ENCODE measurements at places on chromosomes 1 and 21.

DNA sequence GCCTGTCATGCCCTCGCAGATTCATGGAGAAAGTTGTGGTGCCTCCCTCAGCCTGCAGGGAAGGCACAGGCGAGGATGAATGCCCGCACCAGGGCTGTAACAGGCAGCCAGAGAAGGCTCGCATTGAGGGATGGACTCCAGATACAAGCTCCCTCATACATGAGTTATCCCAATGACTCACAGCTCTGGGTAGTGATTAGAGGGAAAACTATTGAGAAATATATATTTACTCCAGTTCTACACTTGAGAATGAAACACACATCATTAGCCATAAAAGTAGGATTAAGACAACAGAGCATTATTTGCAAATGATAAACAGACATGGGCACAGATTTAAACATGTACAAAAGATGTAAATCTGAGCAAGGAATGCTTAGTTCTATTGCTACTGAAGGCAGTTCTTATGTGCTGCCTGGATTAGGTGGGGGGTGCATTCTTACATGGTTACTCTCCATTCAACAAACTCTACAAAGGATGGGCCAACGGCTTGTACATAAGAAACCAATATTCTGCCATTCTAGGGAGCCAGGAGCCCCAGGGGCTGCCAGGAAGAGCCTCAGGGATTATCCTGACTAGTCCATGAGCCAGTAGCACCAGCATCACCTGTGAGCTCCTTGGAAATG lies 97.9 kb downstream of the CSMD2 start:
- no peak for DNase-seq

DNA sequence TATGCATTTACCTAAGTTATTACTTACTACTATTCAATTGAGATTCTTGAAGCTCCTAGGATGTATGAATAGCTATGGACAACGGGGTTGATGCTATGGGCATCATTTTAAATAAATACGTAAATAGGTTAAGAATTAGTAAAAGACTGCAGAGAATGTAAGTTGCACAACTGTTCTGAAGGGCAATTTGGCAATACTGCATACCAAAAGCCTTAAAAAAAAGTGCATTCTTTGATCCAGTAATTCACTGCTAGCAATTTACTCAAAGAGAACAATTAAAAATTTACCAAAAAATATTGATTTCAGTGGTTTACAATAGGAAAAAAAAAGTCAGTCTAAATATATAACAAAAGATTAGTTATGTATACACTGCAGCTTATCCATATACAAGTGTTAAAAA lies 3.5 kb downstream of the ARPC5 start:
- DNase-seq = no peak

- DNase-seq = no peak
These were observed 364.8 kb downstream of the RPS6KC1 start for GRCh38 chr1:213415691-213416380.

DNA sequence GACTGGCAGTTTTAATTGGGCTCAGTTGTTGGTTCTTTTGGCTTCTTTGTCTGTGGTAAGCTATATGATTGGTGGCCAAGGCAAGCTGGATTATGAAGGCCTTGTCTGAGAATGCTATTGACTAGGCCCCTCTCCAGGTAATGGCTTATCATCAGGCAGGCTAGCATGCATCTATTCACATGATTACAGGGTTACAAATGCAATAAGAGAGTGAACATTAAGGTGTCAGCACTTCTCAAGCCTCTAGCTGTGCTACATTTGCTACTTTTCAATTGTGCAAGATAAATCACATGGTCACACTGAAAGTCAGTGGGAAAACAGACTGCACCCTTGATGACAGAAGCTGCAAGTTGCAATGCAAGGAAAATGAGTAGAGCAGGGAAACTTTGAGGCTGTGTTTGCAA lies 550.9 kb upstream of the TMPRSS15 start:
- no peak for DNase-seq

DNA sequence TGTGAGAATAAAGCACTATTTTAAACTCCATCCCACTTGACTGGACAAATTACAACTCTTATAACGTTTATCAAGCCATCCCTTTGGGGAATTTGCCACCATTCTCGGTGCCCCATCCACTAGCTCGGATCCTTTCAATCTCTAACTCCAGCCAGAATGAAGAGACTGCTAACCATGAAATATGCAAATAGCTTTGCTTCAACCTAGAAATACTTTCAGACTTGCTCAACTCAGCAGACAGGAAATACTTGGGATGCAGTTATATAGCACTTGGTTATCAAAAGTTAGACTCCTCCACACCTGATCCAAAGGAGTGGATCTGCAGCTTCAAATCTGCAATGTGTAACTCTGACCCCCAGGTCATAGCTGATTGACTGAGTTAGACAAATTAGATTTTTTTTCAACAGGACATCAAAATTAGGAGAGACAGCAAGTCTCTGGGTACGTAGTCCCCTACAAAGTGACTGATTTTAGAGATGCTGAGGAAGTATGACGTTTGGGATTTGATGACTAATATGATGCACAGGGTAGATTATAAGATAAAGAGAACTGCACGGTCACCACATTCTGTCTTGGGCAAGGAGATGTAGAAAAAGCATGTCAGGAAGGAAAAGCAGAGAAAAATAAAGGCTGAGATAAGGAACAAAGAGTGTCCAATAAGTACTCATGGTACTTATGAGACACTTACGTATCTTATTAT lies 496.0 kb downstream of the AGBL4 start:
- no peak for DNase-seq

DNA sequence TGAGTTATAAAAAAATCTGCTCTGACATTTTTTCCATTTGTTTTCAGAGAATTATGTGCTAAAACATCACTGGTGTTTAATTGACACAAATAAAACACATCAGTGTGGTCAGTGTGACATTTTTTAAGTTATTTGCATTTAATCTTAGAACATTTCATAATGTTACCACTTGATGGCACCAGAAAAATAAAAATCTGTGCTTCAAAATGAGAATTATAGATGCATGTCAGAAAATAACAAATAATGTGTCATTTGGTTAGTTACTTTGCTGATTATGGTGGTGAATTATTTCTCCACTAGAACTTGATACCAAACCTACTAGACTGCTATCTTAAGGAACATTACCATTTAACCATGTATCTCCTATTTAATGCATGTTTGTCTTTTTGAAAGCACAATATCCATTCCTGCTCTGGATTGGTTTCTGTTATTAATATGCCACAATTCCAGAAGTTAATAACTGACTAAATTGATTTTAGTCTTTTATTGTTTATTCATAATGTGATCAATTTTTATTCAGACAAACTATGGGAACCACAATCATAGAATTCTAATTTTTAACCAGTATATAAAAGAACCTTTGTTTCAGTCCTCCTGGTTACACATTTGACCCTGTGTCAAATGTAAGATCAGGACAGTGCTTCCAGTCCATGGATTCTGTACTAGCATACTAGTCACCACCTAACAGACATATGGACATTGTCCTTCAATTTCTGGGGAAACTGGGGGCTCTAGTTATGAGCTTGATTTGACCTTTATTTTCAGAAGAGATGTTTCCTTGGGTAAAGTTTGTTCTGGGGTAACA lies 81.0 kb downstream of the RPS6KC1 start:
- DNase-seq = no peak

GRCh38 chr21:37562920-37563640 lies 196.5 kb downstream of the DYRK1A start:
- no peak for DNase-seq

GRCh38 chr1:109509176-109510134 lies at the start of gene AMIGO1:
TSS of gene AMIGO1 (minus strand) at chr1:109509727. CDS start at chr1:109508912, 815 bp downstream.
- DNase-seq = peak; percentile 68

DNA sequence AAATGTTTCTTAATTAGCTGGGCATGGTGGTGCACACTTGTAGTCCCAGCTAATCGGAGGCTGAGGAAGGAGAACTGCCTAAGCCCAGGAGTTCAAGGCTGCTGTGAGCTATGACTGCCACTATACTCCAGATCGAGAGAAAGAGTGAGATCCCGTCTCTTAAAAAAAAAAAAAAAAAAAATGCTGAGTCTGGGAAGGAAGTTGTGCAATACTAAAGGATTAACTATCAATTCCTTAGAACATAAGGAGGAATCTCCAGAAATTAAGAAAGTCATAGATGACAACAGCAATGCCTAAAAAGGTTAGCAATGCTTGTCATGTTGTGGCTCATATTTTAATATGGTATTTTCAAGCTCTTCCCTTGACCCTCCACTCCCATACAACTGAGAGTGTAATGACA lies 5.3 kb downstream of the LUZP1 start:
- DNase-seq = no peak

GRCh38 chr1:100308777-100309176 lies 42.8 kb downstream of the RTCA start:
- no peak for DNase-seq

DNA sequence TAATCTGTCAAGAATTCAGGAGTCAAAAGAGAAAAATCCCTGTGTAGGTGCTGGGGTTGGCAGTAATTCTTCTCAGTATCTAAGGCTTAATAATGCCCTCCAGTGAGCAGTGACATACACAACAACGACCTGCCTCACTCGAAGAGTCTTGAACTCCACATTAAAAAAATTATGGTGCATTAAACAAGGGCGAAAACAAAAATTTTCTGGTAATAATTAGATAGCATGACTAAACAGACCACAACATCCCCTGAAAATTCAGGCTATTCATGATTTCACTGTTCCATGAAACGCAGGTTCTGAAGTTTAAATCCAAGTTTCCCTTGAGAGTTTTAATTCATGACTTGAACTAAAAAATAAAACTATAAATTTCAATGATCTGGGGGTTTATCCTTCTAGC lies 5.1 kb downstream of the SRSF4 start:
- DNase-seq = no peak

DNA sequence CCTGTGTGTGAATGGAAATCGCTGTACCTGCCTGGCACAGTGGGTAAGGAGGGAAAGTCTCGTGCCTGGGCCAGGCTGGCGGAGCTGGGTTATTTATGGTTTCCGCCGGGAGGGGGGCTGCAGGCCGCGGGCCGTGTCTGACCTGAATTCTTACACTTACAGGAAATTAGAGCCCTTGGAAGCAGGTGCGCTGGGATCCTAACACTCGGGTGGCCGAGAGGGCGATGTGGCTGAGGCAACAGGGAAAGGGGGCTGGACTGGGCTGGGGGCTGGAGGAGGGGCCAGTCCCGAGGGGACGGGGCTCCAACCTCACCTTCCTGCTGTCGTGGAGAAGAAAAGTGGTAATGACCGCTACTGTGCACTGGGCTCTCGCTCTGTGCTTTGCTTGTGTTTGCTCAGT lies 109.4 kb upstream of the WNT4 start:
- no peak for DNase-seq
